Pancreas (tissue), 10 donors: ENCODE measurements at places on chromosomes 13 and 19. TPM values are rescaled to one million over a fixed set of nuclear protein-coding genes. Genes with fewer than 3 reads are reported as not detected.

DNA sequence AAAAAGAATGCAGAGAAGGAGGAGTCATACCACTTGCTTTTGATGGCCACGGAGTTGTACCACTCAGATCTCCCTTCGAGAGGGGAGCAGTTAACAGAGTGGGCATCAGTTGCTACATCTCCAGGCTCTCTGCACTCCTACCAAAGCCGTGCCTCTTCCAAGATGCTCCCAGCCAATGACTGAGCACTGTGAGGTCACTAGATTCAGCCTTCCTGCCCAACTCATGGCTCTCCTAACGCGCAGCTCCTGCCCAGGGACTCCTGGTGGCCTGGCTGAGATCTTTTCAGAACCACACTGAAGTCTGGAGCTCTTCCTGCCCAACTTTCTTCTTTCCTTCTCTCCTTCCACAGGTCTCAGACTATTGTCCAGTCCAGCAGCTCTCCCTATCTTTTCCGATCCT lies 66.7 kb downstream of the LHFPL6 start:
- no peak for DNase-seq

DNA sequence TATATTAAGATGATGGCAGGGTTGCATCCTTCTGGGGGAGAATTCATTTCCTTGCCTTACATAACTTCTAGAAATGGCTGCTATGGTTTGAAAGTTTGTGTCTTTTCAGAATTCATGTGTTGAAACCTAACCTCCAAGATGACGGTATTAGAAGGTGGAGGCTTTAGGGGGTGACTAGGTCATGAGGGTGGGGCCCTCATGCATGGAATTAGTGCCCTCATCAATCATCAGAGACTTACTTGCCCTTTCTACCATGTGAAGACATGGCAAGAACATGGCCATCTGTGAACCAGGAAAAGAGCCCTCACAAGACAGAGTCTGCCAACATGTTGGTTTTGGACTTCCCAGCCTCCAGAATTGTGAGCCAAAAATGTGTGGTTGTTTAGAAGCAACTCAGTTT lies 14.8 kb upstream of the FCER2 start:
- no peak for DNase-seq

GRCh38 chr19:12075538-12076139 lies 11.1 kb downstream of the ZNF844 start:
- DNase-seq = no peak

DNA sequence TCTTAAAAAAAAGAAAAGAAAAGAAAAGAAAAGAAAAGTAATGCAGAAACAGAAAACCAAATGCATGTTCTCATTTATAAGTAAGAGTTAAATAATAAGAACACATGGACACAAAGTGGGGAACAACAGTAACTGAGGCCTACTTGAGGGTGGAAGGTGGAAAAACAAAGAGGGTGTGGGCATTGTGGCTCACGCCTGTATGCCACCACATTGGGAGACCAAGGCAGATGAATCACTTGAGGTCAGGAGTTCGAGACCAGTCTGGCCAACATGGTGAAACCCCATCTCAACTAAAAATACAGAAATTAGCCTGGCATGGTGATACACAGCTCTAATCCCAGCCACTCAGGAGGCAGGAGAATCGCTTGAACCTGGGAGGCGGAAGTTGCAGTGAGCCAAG lies 8.1 kb downstream of the ZNF708 start:
- DNase-seq = no peak

GRCh38 chr19:56141417-56141993 lies 418 bp downstream of the ZNF444 start:
- no peak for DNase-seq

- no peak for DNase-seq
Measured at GRCh38 chr13:39811051-39811450, 155.6 kb downstream of the COG6 start.

GRCh38 chr19:16433986-16434385 lies 37.8 kb downstream of the EPS15L1 start:
- no peak for DNase-seq

GRCh38 chr19:48175578-48175977 lies 5.1 kb downstream of the ZSWIM9 start:
- no peak for DNase-seq

GRCh38 chr13:60074397-60074796 lies 89.3 kb downstream of the DIAPH3 start:
- DNase-seq = no peak

- DNase-seq = no peak
Measured at GRCh38 chr13:27534981-27535380, 84.6 kb upstream of the MTIF3 start.

GRCh38 chr13:30355839-30356238 lies 48.5 kb upstream of the KATNAL1 start:
- DNase-seq = no peak

DNA sequence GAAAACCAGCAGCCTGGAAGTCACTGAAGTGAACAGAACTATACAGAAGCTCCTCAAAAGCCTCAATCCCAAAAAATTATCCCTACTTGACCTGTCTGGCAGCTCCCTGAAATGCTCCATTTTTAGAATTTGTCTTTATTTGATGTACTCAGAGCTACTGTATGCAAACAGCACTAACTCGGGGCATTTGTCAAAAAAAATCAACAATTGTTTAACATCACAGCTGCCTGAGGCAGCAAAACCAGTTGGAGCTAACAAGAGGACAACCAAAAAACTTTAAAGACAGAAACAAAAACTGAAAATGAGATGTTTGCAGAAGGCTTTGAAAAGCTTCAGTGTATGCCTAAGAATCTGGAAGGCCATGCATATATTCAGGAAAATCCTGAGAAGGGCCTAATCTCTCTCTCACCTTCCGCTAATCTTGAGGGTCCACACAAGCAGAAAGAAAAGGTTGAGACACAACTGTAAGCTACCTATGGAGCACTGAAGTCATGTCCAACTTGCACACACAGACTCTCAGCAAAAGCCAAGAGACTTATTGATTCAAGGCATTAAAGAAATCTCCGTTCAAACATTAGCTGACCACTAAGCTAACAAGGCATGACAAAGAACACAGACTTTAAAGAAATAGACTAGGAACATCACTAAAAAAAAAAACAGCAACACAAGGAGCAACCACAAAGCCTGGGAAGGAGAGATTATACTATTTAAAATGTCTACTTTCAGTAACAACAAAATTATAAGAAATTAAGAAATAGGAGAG lies 16.1 kb downstream of the VWA8 start:
- no peak for DNase-seq

GRCh38 chr19:55384131-55384919 lies at the start of gene TMEM238:
Gene TMEM238, minus strand, starts transcription at chr19:55384292. Its CDS starts 33 bp downstream, at chr19:55384259.
- DNase-seq = peak; percentile 72

- no peak for DNase-seq
Measured at GRCh38 chr19:11322269-11323024, 17.0 kb downstream of the RAB3D start.

- no peak for DNase-seq
Measured at GRCh38 chr13:86946734-86947133, 724.4 kb upstream of the SLITRK5 start.

DNA sequence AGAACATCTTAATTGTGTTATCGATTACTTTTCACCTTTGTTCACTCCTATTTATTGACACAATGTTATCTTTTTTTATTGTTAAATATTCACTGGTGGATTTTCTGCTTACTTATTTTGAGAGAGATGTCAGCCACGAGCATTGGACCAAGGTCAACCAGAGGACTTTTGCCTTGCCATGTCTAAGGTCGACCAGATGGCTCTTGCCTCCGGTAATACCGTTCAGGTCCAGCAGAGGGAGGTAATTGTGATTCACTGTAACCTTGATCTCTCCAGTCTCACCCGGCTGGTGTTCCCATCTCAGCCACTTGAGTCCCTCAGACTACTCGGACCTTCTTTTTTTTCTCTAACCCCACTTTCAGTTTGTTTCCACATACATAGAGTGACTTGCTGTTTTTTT lies 1438.1 kb downstream of the UQCRFS1 start:
- DNase-seq = no peak

DNA sequence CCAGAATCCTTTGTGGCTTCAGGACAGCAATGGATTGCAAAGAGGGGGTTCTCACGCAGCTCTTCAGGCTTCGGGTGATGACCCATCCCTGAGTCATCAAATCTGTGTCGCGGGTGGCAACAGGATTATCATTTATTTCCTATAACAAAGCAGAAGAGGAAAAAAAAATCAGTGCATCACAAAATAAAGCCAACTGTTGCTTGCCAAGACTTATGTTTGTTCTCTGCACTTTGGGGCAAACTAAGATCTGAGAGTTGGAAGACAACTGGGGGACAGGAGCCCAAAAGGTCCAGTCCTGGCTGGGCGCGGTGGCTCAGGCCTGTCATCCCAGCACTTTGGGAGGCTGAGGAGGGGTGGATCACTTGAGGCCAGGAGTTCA lies 6.4 kb downstream of the GNA15 start:
- DNase-seq = no peak

DNA sequence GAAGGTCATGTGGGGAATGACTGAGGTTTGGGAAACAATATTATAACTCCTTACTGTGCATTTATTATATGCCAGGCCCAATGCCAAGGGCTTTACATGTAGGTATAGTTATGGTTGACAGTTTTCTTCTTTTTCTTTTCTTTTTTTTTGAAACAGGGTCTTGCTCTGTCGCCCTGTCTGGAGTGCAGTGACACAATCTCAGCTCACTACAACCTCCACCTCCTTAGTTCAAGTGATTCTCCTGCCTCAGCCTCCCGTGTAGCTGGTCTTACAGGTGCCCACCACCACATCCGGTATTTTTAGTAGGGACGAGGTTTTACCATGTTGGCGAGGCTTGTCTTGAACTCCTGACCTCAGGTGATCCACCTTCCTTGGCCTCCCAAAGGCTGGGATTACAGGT lies 13.8 kb downstream of the RTN2 start:
- no peak for DNase-seq

DNA sequence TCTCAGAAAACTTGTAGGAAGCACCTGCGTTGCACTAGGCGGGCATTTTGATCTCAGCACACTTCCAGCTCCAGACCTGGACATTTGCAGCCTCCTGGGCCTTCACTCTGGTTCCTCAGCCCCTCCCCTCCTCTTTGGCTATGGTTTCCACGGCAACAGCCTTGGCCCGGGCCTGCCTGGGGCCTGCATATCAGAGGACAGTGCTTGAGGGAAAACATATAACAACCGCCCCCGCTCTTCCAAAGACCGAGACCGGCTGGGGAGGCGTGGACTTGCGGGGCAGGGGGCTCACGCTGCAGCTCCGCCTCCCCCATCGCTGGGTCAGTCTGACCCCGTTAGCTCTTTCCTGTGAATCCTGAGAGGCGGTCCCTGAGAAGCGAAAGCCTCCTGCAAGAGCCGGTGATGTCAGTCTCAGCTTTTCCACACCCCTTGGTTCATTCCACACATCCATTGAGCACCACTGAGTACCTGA lies 125.7 kb upstream of the PEG3 start:
- DNase-seq = no peak

DNA sequence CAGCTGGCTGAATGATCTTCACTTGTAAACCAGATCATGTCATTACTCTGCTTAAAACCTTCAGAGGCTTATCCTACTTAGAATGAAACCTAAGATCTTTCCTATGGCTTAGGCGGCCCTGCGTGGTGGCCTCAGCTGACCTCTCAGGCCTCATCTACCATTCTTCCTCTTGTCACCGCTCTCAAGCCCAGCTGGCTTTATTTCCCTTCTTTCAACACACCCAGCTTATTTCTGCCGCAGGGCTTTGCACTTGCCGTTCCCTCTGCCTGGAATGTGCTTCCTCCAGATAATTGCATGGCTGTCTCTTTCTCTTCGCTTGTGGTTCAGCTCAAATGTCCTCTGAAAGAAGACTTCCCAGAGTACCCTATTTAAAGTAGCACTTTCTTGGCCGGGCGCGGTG lies 3.6 kb upstream of the ASF1B start:
- no peak for DNase-seq

- DNase-seq = no peak
Measured at GRCh38 chr19:49231804-49232203, 74.2 kb downstream of the TRPM4 start.

- no peak for DNase-seq
Measured at GRCh38 chr13:59352600-59352999, 811.1 kb downstream of the DIAPH3 start.

DNA sequence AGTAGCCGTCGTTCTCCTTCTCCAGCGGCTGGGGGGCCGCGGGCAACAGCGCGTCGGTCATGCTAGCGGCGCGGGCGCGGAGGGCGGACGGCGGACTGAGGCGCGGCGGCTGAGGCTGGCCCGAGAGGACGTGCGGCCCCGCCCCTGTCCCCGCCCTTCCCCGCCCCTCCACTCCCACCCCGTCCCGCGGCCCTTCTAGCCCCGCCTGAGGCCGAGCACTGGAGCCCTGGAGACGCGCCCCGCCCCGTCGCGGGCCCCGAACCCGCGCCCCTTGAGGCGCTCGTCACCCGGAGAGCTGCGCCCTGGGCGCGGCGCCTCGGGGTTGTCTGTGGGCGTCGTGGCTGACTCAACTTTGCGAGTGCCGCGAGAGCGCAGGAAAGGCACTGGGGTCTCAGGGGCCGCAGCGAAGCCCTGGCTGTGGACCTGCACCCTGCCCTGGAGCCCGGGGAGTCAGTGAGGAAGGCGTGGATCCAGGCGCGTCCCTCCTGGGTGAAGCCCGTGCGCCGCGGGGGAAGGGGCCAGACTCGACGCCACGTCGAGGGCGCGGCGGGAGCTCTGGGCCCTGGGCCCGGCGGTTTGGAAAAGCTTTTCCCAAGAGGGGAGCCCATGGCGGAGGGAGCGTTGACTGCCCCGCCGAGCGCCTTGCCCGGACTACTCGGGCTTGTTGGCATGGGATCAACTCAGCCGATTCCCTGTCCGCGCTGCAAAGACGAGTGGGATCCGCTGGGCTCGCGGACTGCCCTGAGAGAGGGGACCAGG lies at the start of gene RHPN2:
Gene RHPN2 (minus strand): TSS at position 97 of the 759 bp plus-strand sequence. CDS start 36 bp downstream, at position 61.
- peak; percentile 67 for DNase-seq

GRCh38 chr19:50768277-50768676 lies 2.0 kb upstream of the GPR32 start:
- DNase-seq = no peak

- no peak for DNase-seq
Measured at GRCh38 chr19:57263244-57263741, 17.0 kb upstream of the ZNF460 start.

- DNase-seq = no peak
Measured at GRCh38 chr13:63048653-63049052, 1633.0 kb upstream of the PCDH20 start.

Gene SELENOV
- not detected for polyA plus RNA-seq

Gene ZNF600
- polyA plus RNA-seq = 17.4 TPM

Gene CYSLTR2
- 0.15 TPM for polyA plus RNA-seq

Gene CNN1
- polyA plus RNA-seq = 38.8 TPM

Gene GIPC3
- polyA plus RNA-seq = 0.72 TPM

Gene CCNE1
- polyA plus RNA-seq = 1.2 TPM

Gene CYP2A7
- polyA plus RNA-seq = not detected

Gene GMIP
- 10.5 TPM for polyA plus RNA-seq

Gene SMAD9
- polyA plus RNA-seq = 1.3 TPM

Gene TSHZ3
- 0.87 TPM for polyA plus RNA-seq

Gene CABP5
- not detected for polyA plus RNA-seq

Gene TMEM150B
- not detected for polyA plus RNA-seq

Gene CTXN1
- 2.3 TPM for polyA plus RNA-seq

Gene CEACAM19
- 20.6 TPM for polyA plus RNA-seq

Gene TNFSF11
- polyA plus RNA-seq = not detected

Gene SIGLEC5
- polyA plus RNA-seq = 0.05 TPM

Gene POSTN
- 0.75 TPM for polyA plus RNA-seq

Gene TGFBR3L
- 2.2 TPM for polyA plus RNA-seq

Gene KIR2DL3
- polyA plus RNA-seq = not detected

Gene HNRNPA1L2
- 15.0 TPM for polyA plus RNA-seq

Gene CA11
- polyA plus RNA-seq = 10.2 TPM

Gene IGFL3
- polyA plus RNA-seq = not detected
